Muscle of arm (tissue), 14 donors: ENCODE measurements at places on chromosomes 5 and 9.

DNA sequence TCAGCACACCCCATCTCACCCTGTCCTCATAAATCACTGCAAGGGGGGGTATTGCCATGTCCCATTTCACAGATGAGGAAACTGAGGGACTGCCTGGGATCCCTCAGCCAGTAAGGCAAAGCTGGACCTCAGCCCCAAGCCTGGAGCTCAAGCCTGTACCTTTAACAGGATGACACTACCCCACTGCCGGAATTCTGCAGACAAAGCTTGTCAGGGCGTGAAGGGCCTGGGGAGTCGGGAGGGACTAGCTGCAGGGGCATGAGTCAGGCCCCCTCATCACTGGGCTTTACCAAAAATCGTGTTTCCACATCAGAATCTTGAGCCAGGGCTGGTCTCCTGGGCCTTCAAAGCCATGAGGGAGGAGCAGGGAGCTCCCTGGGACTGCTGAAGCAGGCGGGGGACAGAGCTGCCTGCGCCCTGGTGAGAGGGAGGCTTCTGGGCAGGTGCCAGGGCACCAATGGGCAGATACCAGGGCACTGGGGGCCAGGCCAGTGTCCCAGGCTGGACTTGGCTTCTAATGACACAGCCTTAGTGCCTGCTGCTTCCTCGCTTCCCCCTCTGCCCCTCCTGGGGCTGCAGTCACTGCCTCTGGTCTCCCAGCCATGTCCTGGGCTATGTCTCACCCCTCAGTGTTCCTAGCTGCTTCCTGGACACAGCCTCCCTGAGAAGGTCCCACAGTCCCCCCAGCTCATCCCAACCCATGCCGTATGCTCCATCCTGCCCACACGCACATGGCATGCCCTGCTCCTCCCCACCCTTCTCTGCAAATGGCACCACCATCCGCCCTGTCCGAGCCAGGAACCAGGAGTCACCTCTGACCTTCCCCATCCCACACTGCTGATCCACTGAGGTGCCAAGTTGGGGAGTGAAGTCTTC lies 80.7 kb downstream of the LMX1B start:
- no peak for DNase-seq

DNA sequence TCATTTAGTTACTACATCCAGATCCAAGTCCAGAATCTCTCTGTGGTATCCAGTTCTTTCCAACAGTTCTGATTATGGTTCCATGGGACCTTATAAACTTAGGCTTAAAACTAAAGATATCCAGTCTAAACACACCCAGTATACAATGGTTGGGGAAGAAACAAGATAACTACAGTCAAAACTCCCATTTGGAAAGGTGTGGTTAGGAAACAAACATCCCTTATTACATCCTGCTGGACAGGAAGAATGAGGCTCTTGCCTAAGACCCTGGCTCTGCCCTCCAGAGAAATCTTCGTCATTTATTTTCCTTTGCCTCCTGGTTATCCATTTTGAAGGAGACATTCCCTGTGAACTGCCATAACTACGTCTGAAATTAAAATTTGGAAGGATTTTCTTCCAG lies 64.6 kb upstream of the EPB41L4A start:
- no peak for DNase-seq

- DNase-seq: no peak
Observed at GRCh38 chr9:124800306-124801259, 23.6 kb downstream of the OLFML2A start.

GRCh38 chr5:144189800-144190429 lies 19.2 kb downstream of the KCTD16 start:
- no peak for DNase-seq

DNA sequence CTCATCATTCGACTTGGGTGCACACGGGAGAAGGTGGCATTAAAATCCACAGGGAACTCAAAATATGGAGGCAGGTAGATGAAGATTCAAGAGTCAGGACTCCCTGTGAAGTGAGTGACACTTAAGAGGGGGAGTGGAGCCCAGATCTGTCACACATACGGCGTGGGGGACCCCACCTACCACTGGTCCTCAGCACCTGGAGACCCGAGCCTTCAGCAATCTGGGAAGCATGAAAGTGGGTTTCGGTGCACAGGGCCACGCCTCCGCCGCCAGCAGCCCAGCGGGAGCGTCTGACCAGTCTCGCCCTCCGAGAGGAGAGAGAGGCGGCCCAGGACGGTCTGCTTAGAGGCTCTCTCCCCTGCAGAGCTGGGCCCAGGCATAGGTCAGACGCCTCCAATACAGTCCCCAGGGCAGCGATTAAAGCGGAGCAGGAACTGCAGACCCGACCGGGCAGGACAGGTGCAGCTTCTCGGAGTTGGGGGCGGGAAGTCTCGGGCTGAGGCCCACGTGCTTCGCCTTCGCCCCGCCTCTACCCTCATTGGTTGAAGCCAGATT lies 639 bp upstream of the SLC2A8 start:
- no peak for DNase-seq

GRCh38 chr9:114718801-114719221 lies 36.8 kb upstream of the TEX48 start:
- DNase-seq: no peak

DNA sequence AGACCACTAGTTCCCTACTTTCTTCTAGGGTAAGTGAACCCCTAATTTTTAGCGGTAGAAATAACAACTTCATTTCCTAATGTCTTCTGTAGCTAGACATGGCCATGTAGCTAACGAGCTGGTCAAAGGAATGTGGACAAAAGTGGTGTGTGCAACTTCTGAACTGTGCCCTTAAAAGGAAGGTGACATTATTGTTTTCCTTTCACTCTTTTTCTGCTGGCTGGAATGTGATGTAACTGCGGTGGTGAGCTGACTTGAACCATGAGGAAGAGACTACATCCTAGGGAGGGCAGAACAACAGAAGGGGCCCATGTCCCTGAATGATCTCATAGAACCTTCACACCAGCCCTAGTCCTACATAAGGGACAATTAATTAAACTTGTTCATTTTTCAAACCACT lies 1.3 kb upstream of the SNX2 start:
- no peak for DNase-seq

DNA sequence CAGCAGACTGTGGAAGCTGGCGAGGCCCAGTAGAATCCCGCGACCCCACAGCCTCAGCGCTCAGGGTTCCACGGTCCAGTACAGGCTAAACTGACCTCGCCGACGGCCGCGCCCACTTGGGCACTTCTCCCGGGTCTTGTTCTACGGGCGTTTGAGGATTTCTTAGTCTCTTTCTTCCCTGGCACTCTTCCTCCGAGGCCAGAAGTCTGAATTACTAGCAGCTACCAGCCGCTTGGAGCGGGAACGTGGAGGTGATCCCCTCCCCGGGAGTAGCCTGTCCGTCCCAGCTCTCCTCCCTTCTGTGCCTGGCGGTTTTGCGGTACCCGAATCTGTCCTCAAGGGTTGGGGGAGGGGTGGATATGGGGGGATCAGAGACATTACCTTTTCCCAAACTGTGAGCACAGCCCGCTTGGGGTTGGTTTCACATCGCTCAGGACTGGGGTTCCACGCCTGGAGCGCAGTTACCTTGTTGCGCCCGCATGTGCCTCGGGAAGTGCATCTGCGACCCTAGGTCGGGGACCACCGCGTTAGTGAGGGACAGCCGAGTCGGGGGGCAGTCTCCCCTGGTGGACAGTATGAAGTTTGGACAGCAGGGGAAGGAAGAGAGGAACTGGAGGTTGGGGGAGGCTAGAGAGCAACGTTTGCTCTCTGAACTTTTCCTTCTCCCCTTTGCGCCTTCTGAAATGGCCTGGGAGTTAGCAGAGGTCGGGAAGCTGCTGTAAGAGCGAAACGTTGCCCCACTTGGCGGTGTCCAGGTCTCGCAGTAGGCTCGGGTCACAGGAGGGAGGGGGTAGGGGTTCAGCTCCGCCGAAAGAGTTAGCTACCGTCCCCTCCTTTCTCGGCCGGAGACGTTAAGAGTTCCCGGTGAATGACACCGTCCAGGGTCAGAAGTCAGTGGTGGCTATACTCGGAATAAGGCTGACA lies 190.8 kb downstream of the MEF2C start:
- no peak for DNase-seq
